ENCODE measurements at places on chromosomes 7 and 10. TPM values are rescaled to one million over a fixed set of nuclear protein-coding genes. Genes with fewer than 3 reads are reported as not detected.

DNA sequence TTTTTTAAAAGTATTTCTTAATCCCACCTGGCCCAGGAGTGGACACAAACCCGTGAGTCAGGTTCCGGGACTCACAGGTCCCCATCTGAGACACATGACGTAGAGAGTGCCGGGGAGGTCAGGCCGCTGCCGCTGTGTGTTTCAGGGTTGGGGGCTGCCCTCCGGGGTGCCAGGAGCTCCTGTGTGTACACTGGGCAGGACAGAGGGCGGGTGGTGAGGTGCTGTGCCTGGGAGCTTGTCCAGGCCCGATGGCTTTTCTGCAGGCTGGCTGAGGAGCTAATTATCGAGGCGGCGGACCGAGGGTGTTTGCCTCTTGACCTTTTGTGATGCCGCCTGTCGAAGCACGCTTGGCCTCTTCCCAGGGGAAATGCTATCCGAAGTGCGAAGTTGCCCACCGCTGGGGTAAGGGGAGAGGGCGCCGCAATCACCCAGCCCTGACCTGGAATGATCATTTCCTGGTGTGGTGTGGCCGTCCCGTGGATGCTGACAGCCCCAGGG lies 42.1 kb downstream of the FOXL3 start:
- DNase-seq, result no peak

DNA sequence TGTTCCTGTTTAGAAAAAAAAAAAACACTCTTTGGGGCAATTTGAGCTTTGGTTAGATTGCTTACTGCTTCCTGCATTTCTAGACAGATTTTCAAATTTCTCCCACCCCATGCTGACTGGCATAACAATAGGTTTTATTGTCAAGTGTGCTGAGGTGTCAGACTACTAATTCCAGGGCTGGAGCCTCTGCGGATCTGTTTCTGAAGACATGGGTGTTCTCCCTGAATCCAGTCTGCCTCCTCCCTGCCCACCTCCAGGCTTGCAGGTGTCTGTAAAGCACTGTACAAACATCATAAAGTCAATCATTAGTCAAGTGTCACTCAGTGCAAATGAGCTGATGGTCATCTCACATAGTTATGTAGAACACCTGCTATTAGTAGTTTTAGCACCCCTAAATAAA lies 292.4 kb downstream of the GATA3 start:
- DNase-seq, result no peak

GRCh38 chr10:130747356-130747755 lies 564.2 kb downstream of the TCERG1L start:
- DNase-seq, result no peak

DNA sequence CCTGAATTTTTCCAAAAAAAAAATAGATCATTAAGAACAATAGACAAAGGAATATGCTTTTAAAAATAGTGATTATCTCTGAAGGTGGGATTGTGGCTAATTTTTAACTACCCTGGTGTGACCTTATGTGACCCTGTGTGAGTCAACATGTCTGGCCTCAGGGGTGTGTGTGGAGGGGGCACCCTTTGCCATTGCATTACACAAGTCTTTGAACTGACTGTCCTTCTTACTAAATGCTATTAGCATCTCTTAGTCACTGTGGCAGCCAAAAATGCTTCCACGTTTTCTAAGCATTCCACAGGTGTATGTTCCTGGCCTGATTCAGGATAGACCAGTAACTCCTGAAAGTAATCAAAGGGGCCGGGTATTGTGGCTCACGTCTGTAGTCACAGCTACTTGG lies 175.4 kb downstream of the MGMT start:
- DNase-seq, result no peak

- DNase-seq, result no peak
Observed at GRCh38 chr7:37751096-37751495, 67.5 kb downstream of the GPR141 start.

DNA sequence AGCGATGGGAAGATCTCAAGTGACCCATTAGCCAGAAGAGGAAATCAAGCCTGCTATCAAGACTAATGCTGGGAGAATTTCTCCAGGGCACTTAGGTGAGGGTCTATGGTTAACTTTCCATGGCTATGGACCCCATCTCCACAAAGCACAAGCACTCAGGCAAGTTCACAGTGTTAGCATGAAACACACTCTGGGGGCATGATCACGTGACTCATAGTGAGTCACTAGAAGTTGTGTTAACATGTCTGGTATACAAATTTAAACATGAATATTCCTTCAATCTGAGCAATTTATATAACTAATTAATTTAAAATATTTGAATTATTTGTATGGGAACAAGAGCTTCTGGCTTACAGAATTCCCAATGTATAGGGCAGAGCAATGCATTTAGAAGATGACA lies 131.8 kb downstream of the FAM204A start:
- no peak for DNase-seq

GRCh38 chr7:134339475-134339874 lies 22.7 kb upstream of the SLC35B4 start:
- no peak for DNase-seq

- no peak for DNase-seq
Observed at GRCh38 chr7:134532180-134532953, 5.0 kb downstream of the AKR1B10 start.

GRCh38 chr10:75211007-75211691 lies 553 bp downstream of the VDAC2 start:
- no peak for DNase-seq

DNA sequence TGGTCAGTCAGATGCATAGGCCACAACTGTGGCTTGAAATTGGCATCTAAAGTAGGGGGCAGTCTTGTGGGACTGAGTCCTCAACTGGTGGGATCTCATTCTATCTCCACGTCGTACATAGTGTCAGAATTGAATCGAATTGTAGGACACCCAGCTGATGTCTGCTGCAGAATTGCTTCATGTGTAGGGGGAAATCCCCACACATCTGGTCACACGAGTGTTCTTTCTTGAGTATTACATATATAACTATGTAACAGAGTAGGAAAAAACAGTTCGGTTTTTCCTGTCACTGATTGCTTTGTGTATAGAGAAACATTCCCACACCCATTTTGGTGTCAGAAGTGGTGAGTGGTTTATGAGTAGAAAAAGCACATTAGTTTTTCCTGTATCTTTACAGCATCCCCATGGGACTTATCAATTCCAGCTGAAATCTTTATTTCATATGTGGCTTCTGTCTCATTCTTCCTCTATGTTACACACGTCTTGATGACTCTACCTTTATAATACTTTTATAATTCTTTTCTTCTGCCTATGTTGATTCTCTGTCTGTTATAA lies 79.4 kb upstream of the PCGF5 start:
- no peak for DNase-seq

DNA sequence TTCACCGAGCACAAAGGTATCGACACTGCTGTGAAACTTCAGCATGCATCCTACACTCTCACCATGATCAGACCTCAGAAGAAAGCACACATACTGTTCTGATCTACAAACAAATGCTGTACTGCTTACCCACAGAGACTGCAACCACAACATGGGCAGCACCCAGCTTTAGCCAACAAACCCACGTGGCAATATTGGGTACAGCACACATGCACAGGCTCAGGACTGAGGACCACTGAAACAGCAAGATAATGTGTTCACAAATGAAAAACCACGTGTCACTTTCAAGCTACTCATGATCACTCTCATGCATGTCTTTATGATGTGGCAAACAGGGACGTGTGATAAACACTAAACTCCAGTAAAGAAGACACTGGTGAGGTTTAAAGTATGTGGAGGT lies 119.3 kb upstream of the PTN start:
- DNase-seq, result no peak

GRCh38 chr10:22473459-22473858 lies 128.2 kb downstream of the SPAG6 start:
- DNase-seq, result no peak

DNA sequence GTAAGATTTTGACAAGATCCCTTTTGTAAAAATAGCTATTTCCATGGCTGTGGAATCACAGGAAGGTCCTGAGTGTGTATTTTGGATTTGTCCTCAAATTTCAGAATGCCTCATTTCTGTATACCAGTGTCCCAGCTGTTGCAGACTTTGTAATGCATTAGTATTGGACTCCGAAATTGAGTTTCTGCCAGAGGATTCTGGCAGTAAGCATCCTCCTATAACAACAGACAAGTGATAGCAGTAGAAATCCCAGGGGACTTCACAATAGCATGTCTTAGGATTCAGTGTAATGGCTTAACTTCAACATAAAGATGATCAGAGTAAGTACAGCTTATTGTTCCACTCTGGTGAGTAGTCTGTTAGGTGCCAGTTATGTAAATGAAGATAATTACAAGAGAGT lies 104.6 kb downstream of the FOXP2 start:
- DNase-seq, result no peak

GRCh38 chr7:23357190-23358093 lies 58.3 kb downstream of the MALSU1 start:
- no peak for DNase-seq

DNA sequence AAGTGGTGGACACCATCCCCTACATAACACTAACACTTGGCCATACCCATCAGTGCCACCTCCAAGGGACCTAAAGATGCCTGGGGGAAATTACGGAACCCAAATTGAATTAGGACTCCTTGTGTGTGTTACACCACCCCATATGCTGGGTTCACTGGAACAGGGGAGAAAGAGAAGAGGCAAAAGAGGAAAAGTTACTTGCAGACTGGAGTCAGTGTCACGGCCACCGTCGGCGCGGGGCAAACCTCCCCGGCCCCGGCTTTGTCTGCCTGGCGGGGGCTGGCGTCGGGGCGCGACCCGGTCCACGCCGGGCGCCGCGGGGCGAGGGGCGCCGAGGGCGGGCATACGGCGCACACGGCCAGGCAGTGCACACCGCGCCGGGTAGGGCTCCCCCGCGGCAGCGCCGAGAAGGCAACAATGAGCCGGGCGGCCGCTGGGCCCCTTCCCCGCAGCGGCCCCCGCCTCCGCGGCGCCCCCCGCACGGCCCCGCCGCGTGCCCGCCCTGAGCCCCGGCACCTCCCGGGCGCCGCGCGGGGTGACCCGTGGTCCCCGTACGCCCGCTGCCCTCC lies 171.1 kb downstream of the FAM107B start:
- no peak for DNase-seq

- no peak for DNase-seq
Observed at GRCh38 chr10:70169649-70170364, 507 bp downstream of the SAR1A start.

The GNGT1 gene
- total RNA-seq, result not detected

The DLX5 gene
- total RNA-seq, result 3.7 TPM

The ZMIZ2 gene
- 54.3 TPM for total RNA-seq

The EFCAB10 gene
- not detected for total RNA-seq

The IL6 gene
- total RNA-seq, result 12.0 TPM

The WNT2 gene
- total RNA-seq, result not detected

Data from vagina (tissue), 2 donors.